ENCODE measurements at places on chromosomes 1 and 21. TPM values are rescaled to one million over a fixed set of nuclear protein-coding genes. Genes with fewer than 3 reads are reported as not detected.

GRCh38 chr1:215181518-215181917 lies 99.0 kb downstream of the KCNK2 start:
- peak; percentile 30 for DNase-seq

DNA sequence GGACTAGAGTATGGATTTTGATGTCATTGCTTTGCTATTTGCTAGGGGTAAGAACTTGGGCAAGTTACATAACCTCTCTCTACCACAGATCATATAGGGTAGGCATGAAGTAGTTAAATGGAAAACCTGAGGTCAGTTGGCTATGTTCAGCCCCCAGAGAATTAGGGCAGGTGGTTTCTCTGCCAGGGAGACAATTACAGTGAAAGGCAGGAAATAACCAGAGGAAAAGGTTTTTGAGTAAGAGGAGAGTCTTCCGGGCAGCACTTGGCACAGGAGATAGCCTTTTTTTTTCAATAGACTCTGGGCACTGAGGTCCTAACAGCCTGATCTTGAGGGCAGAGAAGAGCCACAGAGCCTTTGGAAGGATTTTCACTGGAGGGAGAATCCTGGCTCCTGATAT lies 16.7 kb upstream of the SERBP1 start:
- DNase-seq, result no peak

DNA sequence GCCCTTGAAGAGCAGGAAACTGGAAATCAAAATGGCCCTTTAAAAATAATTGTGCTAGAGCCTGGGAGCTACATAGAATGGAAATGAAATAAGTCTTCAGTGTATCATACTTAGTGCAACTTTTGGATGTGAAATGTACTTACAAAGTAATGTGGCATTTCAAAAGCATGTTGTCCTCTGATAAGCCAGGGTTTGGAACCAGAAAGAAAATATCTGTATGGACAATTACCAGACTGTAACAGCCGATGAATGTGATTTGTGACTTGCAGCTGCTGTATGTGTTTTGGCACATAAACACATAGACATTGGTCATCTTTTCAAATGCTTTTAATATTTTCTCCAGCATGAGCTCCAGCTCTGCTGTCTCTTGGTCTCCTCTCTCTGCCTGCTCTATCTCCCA lies 546.4 kb downstream of the OMA1 start:
- DNase-seq, result no peak

- no peak for DNase-seq
Observed at GRCh38 chr1:3478187-3478586, 23.7 kb downstream of the ARHGEF16 start.

DNA sequence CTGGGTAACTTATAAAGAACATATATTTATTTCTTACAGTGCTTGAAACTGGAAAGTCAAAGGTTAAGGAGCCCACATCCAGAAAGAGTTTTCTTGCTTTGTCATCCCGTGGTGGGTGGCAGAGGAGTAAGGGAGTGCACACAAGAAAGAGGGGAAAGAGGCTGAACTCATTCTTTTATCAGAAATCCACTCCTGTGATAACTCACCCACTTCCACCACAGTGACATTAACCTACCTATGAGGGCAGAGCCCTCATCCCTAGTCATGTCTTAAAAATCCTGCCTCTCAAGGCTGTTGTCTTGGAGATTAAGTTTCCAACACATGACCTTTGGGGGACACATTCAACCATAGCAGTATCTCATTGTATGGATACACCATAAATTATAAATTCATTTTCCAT lies 32.5 kb upstream of the RGS4 start:
- no peak for DNase-seq

DNA sequence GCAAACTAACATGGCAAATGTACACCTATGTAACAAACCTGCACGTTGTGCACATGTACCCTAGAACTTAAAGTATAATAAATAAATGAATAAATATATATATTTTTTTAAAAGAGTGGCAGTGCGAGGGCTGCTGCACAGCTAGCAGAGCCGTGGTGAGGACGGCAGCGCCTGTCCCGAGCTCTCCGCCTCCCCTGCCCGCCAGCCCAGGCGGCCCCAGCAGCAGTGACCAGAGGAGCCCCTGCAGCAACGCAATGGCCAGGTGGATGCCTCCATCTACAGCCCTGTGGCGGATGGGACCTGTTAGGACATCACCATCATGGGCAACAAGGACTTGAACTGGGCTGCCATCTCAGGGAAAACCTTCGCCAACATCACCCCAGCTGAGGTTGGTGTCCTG lies 351.9 kb downstream of the FAM72C start:
- DNase-seq, result no peak

- no peak for DNase-seq
Observed at GRCh38 chr1:174761901-174762585, 237.7 kb upstream of the CACYBP start.

GRCh38 chr1:45508295-45509151 lies 8.4 kb downstream of the MMACHC start:
- DNase-seq, result peak; percentile 43

GRCh38 chr1:223831755-223832636 lies 13.8 kb downstream of the TP53BP2 start:
- DNase-seq, result no peak

- DNase-seq, result no peak
Observed at GRCh38 chr1:209803568-209803967, 2.4 kb downstream of the IRF6 start.

DNA sequence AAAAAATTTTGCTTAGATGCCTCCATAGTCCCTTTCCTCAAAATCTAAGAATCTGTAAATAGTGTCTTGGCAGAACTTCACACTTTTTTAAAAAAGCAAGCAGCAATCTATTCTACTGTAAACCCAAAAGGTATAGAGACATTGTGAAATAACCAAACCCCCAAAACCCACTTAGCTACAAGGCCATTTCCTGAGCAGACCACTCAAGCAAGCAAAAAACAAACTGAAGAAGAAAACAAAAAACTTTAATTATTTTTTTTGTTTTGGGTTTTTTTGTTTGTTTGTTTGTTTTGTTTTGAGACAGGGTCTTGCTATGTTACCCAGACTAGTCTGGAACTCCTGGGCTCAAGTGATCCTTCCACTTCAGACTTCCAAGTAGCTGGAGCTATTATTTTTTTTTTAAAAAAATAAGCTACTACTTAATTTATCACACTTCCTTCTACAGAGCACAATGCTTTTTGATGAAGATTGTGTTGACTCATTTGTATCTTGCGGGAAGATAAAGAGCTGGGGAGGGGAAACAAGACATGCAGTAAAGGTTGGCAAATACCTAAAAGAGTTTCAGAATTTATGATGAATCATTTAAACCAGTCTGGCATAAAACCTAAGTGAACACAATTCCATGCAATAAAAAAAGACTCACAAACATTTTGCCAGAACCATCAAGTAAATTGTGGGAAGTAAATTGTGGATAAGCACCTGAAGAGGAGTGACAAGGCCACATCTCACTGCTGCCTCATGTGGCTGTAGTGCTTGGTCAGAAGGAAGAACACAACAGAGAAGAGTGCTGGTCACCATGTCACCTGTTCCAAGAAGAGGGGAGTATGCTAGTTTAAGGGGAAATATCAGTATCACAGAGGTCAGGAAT lies 2.7 kb upstream of the PTPN22 start:
- DNase-seq, result peak; percentile 55

- no peak for DNase-seq
Observed at GRCh38 chr21:38438462-38438893, 59.8 kb downstream of the ERG start.

DNA sequence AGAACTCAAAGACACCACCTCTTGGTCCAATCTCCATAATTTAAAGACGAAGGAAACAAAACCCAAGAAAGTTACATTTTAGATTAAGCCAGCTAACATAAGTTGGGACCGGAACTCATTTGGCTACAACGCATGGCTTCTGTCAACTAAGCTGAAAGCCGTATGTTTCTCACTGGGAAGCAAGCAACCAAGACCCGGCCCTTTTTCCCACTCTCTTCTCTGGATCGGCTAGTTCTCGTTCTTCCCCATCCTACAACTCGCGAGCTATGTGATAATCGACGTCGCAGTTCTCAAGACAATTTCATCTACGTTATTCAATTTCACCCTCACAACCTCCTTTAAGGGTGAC lies 601 bp downstream of the CCT8 start:
- DNase-seq, result peak; percentile 47

GRCh38 chr1:23122023-23122748 lies 46.5 kb downstream of the LUZP1 start:
- DNase-seq, result peak; percentile 29

- no peak for DNase-seq
Observed at GRCh38 chr1:39167632-39168209, 36.8 kb upstream of the MACF1 start.

DNA sequence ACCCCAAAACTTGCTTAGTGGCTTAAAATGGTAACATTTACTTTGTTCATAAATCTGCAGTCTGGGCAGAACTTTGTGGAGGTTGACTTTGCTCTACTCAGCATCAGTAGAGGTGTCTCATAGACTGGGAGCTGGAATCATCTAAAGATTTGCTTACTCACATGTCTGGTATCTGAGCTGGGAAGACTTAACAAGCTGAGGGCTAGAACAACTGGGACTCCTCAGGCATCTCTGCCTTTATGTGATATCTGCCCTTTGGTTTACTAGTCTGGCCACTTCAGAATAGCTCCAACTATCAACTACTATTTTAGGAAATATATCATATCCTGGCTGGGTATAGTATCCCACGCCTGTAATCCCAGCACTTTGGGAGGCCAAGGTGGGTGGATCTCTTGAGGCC lies 82.5 kb downstream of the C4BPA start:
- no peak for DNase-seq

DNA sequence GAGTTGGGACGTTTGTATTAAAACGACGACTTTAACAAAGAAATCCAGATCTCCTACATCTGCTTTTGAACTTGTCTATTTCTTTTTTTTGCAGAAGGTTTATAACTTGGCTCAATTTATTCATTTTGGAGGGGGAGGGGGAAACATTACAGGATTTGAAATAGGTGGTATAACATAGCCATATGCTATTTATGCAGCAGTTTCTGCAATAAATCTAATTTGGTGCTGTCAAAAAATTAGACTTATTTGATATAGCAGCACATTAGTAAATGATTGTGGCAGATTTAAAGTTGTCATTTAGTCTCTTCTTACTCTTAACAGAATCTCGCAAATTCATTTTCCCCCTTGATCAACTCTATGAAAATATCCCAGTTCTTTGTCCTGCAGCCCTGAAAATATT lies 138.2 kb downstream of the SDCCAG8 start:
- no peak for DNase-seq

DNA sequence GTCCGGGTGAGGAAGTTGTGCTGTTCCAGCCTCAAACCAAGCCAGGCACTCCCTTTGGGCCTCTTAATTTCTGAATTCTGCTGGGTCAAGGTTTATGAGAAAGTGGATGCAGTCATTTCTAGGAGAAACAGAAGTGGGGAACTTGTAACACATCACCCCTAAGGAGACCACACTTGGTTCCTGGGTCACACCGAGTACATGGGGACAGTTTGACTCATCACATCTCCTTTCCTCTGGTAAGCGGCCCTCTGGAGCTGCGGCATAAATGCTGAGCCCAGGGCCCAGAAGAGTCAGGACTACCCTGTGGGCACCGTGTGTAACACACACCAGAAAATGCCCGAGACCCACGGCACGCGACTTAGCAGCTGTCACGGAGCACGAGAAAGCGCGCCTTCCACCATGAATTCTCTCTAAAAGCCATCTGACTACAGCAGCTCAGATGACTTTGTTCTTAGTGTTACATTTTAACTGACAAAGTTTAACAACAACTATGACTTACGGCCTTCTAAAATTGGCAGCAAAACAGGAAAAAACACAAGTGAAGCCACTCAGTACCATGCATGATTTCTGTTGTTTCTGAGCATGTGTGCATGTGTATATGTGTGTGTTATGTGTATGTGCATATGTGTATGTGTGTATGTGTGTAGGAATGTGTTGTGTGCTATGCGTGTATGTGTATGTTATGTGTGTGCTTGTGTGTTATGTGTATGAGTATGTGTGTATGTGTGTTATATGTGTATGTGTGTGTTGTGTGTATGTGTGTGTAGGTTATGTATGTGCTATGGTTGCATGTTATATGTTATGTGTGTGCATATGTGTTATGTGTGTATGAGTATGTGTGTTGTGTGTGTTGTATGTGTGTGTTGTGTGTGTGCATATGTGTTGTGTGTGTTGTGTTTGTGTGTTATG lies 50.8 kb downstream of the TOMM20 start:
- DNase-seq, result no peak

DNA sequence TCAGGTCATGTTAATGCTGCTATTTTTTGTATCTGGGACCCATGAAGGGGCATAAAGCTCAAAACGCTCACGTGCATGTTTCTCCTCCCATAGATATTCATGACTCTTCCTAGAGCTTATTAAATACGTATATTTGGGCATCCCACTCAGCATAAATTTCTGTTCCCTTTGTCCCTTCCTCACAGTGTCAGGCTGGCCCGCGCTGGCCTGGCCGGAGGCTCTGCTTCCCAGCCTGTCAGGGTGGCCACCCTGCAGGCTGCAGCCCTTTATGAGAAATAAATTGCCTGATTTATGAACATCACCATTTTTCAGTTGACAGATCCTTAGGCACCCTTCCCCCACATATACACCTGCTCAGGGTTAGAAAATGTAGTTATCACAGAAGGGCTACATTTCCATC lies 44.0 kb upstream of the NTPCR start:
- no peak for DNase-seq

GRCh38 chr1:44256762-44257554 lies 43.7 kb downstream of the DMAP1 start:
- DNase-seq, result no peak

DNA sequence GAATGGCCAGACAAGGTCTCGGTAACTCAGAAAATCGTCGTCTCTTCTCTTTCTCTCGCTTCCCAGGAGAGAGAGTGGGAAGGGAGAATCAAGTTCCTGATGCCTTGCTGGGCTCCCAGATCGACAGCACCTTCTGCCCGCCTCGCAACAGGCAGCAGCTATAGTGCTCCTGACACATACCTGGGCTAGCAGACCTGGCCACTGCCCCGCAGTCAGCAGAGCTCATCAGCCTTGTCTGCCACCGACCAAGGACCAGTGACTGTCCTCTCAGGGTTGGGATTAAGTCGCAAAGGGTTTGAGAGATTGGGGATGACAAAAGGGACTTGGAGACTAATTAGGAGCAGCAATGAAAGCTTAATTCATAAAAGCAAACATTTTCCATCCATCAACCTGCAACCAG lies 4.1 kb downstream of the RUNX3 start:
- no peak for DNase-seq

CTXND2 gene
- total RNA-seq, result not detected

CDK11A gene
- 22.8 TPM for total RNA-seq

PRKAA2 gene
- total RNA-seq, result 8.8 TPM

KDF1 gene
- 18.0 TPM for total RNA-seq

ARHGEF19 gene
- total RNA-seq, result 46.4 TPM

S100A7A gene
- not detected for total RNA-seq

FNDC10 gene
- 15.1 TPM for total RNA-seq

SNX27 gene
- total RNA-seq, result 58.6 TPM

All from GM23338 (cell line).